ENCODE measurements at places on chromosomes 5 and 9.

- DNase-seq, result no peak
Observed at GRCh38 chr5:76016258-76016657, 66.9 kb upstream of the SV2C start.

GRCh38 chr5:90141984-90142383 lies 267.6 kb downstream of the CETN3 start:
- DNase-seq, result no peak

DNA sequence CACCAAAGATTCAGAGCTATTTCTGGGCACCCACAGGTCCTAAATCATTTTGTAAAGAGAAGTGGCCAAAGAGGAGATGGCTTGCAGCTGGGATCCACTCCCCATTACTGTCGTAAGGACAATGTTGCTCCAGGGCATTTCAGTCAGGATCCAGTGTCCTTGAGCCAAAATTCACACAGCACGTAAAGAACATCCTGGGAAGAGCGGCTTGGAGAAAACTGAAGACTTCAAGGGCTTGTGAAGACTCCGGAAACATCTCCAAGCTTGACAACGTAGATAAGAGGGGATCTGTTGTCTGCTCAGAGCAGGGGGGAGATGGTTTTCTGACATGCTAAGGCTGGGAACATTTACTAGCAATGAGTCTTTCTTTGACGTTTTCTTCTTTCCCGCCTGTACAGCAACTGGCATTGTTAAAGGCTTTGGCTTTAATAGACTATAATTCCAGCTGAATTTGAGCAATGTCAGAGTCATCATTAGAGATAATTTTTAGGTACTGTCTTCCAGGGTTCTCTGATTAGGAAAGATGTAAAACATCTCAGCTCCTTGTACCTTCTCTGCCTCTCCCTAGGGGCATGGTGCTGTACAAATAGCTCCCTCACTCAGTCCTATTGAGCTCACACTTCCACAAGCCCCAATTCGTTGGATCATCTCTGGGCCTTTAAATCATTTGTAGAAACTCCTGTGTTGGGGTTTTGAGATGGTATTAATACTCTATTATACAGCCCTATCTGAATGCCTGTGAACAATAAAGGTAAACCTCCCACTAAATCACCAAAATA lies 39.7 kb downstream of the EGFLAM start:
- peak; percentile 5 for DNase-seq

- no peak for DNase-seq
Observed at GRCh38 chr9:128285033-128285784, 9.1 kb downstream of the SWI5 start.

GRCh38 chr5:93805616-93806379 lies 64.4 kb upstream of the POU5F2 start:
- no peak for DNase-seq

Data from GM04504 (cell line).